ENCODE measurements at places on chromosomes 4 and X.

GRCh38 chrX:50853399-50853798, 39.4 kb upstream of the SHROOM4 start:
- no peak for DNase-seq

- DNase-seq = peak; percentile 42
Measured at GRCh38 chr4:112058433-112058832, 86.8 kb upstream of the FAM241A start.

- no peak for DNase-seq
Measured at GRCh38 chrX:281166-281999, at the start of gene PLCXD1. Gene PLCXD1, plus strand, starts transcription at chrX:281381. Its CDS starts 2,807 bp downstream, at chrX:284188.

DNA sequence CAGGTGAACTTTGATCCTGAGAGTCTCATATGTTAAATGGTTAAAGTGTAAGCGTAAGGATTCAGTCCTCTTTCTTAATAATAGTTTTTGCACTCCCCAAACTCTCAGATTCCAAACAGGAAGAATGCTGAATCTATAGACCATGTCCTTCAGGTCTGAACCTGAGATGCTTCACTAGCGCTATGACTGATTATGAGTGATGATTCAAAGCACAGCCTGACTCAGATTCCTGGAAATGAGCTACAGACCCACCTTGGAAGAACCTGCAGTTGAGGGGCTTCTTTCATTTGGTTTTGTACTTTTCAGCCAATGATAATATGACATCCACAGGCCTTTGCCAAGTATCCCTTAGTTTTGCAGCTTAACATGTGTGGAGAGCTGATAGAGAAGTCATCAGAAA, 1.4 kb downstream of the EDNRA start:
- peak; percentile 27 for DNase-seq

GRCh38 chrX:14027511-14028019, 2.1 kb downstream of the GEMIN8 start:
- peak; percentile 66 for DNase-seq

DNA sequence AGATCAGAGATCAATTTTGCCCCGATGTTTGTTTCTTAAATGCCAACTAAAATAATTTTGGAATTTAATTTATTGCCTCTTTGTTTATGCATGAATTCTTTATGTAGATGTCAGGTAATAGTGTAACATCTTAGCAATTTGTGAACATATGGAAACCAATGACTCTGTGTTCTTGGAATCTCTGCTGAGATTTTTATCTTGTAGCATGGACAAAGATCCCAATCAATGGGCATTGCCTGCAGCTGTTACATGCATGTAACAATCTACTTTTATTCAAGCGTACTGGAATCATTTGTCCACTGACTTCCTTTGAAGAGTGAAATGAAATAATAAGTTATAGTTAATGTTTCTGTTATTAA, 61.6 kb upstream of the ARSJ start:
- peak; percentile 74 for DNase-seq

DNA sequence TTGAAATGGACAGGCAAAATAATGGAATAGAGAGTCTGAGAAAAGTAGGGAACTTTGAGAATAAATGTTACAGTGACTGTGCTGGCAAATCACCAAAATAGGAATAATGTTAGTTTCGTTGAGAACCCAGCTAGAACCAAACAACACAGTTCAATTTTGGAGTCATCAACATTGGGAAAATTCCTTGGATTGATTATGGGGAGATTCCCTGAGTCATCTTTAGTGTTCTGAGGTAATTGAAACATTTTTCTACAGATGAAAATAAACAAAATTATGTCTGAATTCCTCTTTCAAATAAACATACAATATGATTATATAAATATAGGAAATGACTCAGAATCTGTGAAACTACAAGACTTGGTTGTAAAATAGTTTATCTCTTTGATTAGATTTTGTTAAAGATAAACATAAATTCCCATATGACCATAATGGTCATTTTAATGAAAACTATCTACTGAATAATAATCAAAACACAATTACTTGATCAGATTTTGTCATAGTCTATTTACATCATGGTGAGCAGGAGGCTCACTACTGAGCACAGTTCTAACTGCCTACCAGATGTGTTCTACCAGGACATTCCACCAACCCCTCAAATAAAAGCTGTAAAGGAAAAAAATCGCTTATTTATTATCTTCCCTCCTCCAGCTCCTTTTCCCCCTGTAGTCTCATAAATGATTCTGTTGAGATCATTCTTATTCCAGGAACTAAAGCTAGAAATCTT, 51.4 kb upstream of the GABRA2 start:
- no peak for DNase-seq

DNA sequence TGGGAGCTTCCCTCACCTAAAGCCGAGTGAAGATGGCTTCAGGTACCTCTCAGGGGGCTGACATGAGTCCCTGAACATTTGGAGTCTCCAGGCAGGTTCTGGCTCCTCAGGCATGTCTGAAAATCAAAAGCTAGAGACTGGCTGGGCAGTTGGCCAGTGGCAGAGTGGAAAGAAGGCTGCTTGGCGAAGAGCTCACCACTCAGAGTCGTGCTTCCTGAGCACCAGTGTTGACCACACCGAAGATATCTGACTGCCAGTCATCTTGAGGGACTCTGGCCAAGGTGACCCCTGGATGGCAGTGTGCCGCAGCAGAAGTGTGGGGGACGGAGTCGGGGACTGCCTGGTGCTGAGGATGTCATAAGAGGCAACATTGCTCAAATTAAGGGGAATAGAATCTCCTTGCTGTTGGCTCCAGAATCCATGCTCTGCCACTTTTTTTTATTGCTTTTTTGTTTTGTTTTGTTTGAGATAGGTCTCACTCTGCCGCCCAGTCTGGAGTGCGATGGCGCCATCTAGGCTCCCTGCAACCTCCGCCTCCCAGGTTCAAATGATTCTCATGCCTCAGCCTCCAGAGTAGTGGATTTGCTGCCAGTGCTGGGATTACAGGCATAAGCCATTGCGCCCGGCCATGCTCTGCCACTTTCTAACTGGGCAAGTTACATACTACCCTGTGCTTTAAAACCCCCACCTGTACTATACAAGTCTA, 172.5 kb upstream of the GATB start:
- DNase-seq = peak; percentile 2

- DNase-seq = peak; percentile 57
Measured at GRCh38 chr4:118270492-118270891, 82.3 kb downstream of the PRSS12 start.

GRCh38 chr4:101334963-101335572, 12.3 kb downstream of the PPP3CA start:
- no peak for DNase-seq

DNA sequence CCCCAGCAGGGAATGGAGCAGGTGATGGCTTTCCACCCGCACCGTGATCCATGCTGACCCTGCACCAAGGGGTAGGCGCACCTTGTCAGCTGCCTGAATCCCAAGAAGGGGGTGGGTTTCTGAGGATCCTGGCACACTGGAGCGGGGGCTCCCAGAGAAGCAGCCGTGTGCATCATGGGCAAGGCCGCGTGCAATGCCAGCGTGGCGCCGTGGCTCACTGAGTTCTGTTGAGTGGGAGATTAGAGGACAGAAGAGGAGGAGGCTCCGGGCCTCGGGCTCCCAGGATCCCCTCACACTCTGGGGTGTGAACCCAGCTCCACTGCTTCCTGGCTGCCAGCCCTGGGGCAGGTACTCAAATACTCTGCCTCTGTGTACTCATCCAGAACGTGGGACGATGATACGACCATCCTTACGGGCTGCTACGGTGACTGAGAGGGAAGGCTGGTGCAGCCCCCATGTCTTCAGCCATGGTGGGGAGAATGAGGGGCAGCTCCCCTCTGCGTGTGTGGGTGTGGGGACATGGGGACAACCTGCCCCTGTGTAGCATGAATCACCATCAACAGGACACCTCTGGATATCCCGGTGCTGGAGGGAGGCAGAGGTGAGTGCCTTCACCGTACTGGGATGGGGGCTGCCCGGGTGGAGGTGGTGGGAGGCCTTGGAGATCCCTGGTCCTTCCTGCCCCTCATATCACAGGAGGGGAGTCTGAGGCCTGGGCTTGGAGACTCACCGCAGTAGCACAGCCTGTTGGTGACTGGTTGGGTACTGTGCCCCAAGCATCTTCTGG, 52.6 kb downstream of the CPZ start:
- DNase-seq = no peak

GRCh38 chr4:170145120-170145519, 55.4 kb upstream of the AADAT start:
- no peak for DNase-seq

DNA sequence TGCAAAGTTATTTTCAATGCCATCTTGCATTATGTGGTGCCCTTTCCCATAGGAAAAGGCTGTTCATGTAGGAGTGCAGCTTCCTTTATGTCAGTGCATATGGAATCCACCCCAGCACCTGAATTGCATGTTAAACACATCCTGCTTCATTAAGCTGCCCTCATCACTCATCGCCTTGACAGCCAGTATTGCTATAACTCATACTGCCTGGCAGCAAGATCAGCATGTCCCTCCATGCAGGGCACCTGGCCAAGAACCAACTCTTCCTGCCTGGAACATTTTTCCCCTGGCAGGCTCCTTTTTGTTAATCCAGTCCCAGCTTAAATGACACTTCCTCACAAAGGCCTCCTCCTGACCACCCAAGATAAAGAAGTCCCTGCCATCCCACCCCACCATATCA, 23.5 kb upstream of the CA5B start:
- no peak for DNase-seq

GRCh38 chr4:44848466-44848865, 122.1 kb upstream of the GNPDA2 start:
- DNase-seq = no peak

GRCh38 chrX:77444545-77444944, 2.6 kb upstream of the FGF16 start:
- no peak for DNase-seq

DNA sequence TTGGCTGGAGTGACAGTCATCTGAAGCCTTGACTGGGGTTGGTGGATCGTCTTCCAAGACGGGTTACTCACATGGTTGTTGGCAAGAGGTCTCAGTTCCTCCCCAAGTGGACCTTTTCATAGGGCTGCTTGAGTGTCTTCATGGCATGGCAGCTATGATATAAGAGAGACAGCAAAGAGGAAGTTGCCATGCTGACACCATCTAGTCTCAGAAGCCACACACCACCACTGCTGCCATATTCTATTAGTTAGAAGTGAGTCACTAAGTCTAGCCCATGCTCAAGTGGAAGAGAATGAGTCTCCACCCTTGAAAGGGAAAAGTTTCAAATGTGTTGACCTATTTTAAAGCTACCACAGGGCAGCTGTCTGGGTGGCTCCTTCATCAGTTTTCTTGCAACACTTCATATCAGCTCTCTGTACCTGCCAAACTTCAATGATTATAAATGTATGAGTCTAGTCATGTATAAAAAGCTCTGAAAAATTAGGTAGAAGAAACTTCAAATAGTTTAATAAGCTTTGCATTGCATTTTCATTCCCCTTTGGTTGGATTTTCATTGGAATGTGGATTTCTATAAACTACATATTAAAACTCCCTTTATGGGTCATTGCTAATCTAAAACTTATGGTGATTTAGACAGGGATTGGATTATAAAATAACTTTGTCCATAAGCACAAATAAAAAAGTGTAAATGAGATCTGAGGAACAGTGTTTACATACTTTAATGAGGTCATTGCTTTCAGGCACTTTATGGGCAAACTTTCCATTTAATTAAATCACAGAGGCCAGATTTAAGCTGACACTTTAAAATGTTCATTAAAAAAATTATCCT, 68.0 kb upstream of the ATXN3L start:
- peak; percentile 61 for DNase-seq

DNA sequence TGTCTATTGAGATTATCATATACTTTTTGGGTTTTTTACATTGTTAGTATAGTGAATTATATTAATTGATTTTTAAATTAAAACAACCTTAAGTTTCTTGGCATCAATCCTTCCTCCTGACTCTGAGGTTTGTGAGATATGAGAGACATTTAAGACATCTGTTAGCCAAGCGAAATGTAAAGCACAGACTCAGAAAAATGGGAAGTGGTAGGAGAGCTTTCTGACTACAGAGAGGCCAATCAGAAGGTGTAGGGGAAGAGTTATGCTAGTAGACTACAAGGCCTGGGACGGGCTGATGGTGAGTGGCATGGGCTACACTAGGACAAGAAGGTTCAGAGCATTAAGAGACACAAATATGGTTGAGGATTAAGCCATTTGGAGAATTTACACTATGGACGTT, 255.4 kb downstream of the PRDM5 start:
- no peak for DNase-seq

GRCh38 chr4:91769912-91770311, 533.9 kb upstream of the GRID2 start:
- no peak for DNase-seq

DNA sequence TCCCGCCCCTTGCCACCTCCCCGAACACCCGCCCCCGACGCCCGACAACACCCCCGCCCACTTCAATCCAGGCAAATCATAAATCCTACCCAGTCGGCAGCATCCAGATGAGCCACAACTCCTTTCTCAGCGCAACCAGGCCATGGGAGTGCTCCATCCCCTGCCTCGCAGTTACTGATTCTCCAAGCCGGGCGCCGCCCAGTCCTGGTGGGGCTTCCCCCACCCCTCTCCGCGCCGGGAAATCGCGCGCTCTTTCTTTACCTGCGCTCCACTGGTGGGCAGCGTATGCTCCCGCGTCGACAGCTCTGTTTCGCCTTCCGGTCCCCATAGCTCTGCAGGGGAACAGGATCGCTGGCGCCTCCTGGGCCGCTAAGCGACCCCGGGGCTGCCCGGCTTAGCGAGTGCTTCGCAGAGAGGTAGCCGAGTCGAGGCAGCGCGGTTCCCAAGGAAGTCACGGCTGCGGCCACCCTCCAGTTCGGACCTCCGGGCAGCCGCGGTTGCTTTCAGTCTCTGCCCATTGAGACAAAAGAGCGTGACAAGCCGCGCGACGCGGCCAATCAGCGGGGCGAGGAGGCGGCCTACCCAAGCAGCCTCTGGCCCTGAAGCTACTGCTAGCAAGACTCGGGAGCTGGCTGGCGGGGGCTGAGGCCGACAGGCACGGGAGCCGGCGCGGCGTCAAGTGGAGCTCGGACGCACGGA, 43.7 kb upstream of the TMSB15B start:
- peak; percentile 77 for DNase-seq

GRCh38 chr4:174316954-174317353, 33.2 kb downstream of the CEP44 start:
- DNase-seq = no peak

GRCh38 chr4:74873545-74874301, 59.2 kb upstream of the PARM1 start:
- DNase-seq = no peak

DNA sequence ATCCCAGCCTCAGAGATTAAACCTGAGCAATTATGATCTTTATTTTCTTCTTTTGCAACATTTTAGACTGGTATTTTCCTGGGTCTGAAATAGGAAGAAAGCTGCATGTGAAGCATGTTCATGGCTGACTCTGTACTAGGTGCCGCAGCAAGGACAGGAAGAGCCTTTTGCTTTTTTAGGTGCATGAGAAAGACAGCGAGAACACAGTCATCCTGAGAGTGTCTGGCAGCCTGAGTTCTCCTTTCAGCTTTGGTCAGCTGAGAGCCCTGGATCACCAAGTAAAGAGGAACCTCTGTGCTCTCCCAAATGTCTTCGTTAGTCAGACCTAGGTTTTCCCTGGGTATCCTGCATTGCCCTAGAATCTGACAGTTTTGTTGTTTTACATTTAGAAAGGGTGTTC, 29.8 kb downstream of the FAM149A start:
- no peak for DNase-seq

- no peak for DNase-seq
Measured at GRCh38 chr4:153421941-153422340, 44.2 kb upstream of the TMEM131L start.
